ENCODE measurements at places on chromosomes 4 and X.

- no peak for DNase-seq
Measured at GRCh38 chr4:3492741-3493719, 29.9 kb downstream of the DOK7 start.

GRCh38 chrX:29926056-29926455, 289.3 kb upstream of the MAGEB2 start:
- no peak for DNase-seq

DNA sequence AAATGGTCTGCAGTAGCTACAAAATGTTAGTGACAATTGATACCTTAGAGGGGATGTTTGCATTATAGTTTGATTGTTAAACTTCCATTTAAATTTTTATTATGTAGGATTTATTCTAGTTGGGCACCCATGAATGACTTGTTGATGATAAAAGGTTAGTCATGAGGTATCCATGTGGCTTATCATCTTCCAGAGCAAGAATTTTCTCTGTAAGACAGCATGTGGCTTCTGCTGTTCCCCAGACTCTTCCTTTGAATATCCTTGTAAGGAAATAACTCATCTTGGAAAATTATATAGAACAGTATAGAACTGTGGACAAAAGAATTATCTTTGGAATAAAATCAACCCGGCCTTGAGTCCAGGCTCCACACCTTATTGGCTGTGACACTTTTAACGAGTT, 40.1 kb upstream of the KLHL8 start:
- DNase-seq, result no peak

- no peak for DNase-seq
Measured at GRCh38 chr4:176187624-176188023, 7.8 kb downstream of the SPATA4 start.

DNA sequence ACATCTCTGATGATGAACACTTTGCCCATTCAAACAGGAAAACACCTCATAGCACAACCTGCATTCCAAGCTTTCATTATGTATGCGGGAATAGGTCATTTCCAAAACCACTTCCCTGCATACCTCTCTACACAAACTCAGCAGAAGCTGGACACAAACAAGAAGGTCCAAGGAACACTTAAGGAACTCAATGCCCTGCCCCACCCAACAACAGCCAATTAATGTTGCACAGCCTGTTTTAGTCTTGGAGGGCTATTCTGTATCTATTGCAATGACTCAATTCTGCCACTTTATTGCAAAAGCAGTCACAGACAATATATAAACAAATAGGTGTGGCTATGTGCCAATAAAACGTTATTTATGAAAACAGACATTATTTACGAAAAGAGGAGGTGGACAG, 16.7 kb downstream of the OPHN1 start:
- DNase-seq, result no peak

DNA sequence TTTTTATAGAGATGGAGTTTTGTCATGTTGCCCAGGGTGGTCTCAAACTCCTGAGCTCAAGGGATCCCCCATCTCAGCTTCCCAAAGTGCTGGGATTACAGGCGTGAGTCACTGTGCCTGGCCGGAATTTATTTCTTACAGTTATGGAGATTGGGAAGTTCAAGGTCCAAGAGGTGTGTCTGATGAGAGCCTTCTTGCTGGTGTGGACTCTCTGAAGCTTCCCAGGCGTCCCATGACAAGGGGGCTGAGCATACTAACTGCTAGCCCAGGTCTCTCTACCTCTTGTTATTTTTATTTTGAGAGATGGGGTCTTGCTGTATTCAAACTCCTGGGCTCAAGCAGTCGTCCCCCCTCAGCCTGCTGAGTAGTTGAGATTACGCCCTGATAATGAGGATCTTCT, 2.9 kb upstream of the NSD2 start:
- no peak for DNase-seq

- DNase-seq, result no peak
Measured at GRCh38 chr4:76012388-76012801, 5.1 kb upstream of the CXCL9 start.

GRCh38 chr4:6104541-6105130, 86.4 kb upstream of the C4orf50 start:
- DNase-seq, result no peak

- DNase-seq, result peak; percentile 20
Measured at GRCh38 chr4:84971319-84971932, 4.9 kb upstream of the WDFY3 start.

DNA sequence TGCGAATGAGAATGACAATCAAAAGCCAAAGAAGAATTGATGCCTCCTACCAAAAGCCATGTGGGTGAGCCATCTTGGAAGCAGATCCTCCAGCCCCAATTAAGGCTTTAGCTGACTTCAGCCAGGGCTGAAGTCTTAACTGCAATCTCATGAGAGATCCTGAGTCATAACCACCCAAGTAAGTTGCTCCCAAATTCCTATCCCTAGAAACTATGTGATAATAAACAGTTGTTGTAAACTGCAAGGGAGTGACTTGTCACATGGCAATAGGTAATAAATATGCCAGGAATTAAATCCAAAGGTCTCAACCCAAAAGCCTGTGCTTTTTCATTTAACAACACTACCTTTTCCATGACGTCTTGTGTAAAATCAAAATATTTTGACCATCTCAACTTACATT, 154.2 kb upstream of the TBL1X start:
- DNase-seq, result no peak

DNA sequence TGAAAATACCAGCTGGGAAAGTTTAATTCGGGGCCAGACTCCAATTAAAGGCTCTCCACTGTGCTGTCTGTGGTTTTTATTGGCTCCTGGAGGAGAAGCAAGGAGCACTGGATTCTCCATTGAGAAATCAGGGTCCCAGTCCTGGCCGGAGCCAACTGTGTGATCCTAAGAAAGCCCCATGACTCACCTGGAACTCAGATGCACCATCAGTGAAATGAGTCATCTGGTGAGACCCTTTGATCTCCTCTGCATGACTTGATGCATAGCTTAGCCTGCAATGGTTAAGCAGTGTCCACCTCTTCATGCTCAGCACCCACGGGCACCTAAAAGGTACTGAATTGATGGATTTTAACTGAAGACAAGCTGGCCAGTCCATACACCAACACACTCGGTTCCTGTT, 119.2 kb upstream of the VCX3B start:
- DNase-seq, result no peak

DNA sequence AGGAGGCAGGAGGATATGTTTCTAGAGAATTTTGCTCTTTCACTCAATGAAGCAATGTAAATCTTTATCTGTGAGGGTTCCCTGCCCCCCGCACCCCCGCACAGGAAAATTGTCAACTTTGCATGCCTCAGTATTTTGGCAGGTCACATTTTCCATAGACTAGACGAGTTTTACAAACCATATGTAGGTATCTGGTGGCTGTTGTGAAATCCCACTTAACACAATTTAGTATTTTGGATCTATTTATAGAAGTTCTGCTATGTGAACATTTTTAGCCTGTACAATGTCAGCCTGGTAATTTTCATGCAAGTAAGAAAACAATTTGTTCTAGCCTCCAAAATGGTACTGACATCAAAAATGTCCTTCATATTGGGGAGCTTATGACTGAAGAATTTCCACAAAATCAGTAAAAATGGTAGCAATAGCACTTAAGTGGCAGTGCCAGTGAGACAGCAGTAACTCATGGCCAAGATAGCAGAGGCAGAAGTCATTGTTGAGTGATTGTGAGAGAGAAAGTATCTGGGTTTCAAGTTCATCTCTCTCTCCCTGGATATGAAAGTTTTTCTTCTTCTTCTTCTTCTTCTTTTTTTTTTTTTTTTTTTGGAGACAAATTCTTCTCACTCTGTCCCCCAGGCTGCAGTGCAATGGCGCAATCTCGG, 12.4 kb upstream of the FRYL start:
- no peak for DNase-seq

DNA sequence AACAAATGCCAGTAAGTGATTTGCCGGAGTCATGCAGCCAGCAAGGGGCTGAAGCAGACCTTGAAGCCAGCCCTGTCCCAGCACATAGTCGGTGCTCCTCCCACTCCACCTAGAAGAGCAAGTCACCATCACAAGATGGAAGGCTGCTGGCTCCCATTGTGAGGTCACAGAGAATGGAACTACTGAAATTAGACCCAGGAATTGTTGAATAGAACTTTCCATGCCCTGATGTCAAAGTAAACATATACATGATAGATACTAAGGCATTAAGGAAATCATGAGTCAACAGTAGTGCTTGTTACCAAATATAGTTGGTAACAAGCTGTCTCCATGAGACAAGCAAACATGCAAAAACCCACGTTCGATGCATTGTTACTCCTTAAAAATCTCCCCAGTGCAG, 177.1 kb upstream of the MID1 start:
- DNase-seq, result no peak

- DNase-seq, result no peak
Measured at GRCh38 chrX:2497961-2498780, 2.6 kb downstream of the DHRSX start.

- DNase-seq, result no peak
Measured at GRCh38 chrX:11998944-11999343, 139.3 kb upstream of the FRMPD4 start.

DNA sequence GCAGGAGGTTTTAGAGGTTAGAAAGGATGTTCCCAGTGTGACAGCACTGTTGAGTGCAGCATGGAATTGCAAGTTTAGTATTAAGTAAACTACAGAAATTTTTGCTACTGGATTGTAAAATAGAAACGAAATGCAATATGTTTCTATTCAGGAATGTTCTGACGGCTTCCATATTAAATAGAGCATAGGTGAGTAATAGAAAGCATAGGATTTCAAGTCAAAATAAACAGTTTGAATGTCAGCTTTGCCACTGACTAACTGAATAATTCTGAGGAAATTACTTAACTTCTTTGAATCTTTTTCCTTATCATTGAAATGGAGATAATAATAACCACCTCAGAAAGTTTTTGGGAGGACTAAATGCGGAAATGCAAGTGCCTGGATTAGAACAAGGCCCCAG, 331.9 kb upstream of the GK2 start:
- no peak for DNase-seq

DNA sequence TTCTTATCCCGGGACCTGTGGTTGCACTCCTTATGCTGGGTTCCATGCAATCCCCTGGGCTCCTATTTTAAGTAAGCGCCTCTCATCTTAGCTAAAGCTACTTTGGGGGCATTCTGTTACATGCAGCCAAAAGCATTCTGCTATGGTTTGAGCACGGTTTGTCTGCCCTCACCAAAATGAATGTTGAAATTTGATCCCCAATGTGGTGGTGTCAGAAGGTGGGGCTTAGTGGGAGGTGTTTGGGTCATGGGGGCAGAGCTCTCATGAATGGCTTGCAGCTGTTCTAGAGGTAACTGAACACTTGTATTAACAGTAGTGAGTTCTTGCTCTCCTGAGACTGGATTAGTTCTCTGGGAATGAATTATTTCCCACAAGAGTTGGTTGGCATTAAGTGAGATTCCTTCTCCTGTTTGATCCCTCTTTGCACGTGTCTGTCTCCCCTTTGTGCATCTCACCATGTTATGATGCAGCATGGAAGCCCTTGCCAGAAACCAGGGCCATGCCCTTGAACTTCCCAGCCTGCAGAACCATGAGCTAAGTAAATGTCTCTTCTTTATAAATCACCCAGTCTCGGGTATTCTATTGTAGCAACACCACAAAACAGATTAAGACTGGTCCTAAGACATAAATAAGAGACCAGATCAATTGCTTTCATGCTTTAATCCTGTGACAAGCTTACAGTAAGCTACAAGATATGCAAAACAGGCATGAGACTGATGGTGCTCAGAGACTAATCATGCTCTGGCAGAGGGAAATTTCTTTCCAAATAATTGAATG, 141.8 kb downstream of the TSPAN5 start:
- no peak for DNase-seq

DNA sequence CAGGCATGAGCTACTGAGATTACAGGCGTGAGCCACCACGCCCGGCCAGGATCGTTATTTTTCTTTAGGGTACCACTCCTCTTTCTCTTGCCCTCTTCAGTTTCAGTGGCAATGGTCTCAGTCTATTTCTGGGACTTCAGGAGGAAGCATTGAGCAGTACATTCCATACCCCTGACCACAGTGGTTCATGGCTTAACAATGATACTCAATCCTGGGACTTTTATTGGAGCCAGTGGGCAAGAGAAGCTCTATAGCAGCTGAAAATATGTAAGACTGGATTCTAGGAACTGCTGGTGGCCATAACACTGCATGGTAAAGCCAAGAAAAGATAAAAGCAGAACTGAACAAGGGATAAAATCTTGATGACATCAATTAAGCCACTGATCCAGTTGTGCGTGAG, 5.8 kb upstream of the CCNA2 start:
- no peak for DNase-seq

- DNase-seq, result no peak
Measured at GRCh38 chrX:117376460-117376859, 740.1 kb downstream of the KLHL13 start.

- DNase-seq, result no peak
Measured at GRCh38 chr4:151692821-151693673, 67.8 kb downstream of the GATB start.

DNA sequence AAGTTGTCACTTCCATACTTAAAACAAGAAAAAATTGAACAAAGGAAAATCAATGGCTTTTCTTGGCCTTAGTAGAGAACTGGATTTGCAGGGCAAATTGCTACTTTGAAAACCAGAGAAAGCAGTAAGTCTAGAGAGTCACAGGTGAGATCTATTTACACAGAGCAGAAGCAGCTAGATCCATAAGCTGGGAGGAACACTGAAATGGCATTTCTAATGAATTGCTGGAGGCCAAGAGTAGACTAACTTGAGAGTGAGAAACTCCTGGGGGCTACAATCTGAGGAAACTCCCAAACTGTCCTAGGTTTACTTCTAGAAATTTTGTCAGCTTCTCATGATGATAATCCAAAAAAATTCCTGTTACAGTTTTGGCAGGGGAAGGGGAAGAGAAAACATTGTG, 133.3 kb downstream of the SPCS3 start:
- DNase-seq, result no peak

GRCh38 chrX:69107747-69108401, 57.4 kb downstream of the PJA1 start:
- no peak for DNase-seq

DNA sequence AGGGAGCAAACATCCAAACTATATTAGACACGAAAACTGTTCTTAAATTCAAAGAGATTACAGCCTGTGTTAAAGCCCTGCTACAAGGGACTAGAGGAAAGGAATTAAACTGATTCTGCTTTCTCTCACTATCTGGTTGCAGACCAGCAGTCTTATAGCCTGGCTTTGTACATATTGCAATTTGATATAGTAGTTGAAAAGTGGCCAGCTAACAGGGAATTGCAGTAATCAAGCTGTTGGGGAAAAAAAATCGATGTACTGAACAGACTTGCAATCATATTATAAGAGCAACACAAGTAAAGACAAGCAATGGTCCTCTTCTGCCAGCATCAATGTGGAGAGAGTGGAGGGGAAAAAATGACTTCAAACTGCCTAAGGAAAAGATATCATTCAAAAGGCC, 364.4 kb upstream of the EPHA5 start:
- no peak for DNase-seq

Data from NCI-H1930 (cell line).